ENCODE measurements at places on chromosomes 1 and 21.

DNA sequence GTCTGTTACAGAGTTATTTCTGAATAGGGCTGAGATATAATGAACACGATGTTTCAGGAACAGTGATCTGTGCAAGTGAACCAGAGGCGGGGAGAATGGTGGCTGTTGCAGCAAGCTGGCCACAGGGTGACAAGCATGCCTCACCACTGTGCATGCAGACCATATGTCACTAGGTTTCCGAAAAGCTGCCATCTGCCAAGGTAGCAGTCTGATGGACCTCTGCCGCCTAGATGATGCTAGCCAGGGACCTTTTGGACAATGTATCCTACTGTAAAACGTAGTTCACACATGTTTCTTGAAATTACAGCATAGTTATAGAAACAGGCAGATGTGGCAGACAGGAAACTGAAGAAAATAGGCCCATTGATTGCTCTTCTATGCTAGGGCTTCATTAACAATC, 204.2 kb upstream of the RRP15 start:
- no peak for DNase-seq

DNA sequence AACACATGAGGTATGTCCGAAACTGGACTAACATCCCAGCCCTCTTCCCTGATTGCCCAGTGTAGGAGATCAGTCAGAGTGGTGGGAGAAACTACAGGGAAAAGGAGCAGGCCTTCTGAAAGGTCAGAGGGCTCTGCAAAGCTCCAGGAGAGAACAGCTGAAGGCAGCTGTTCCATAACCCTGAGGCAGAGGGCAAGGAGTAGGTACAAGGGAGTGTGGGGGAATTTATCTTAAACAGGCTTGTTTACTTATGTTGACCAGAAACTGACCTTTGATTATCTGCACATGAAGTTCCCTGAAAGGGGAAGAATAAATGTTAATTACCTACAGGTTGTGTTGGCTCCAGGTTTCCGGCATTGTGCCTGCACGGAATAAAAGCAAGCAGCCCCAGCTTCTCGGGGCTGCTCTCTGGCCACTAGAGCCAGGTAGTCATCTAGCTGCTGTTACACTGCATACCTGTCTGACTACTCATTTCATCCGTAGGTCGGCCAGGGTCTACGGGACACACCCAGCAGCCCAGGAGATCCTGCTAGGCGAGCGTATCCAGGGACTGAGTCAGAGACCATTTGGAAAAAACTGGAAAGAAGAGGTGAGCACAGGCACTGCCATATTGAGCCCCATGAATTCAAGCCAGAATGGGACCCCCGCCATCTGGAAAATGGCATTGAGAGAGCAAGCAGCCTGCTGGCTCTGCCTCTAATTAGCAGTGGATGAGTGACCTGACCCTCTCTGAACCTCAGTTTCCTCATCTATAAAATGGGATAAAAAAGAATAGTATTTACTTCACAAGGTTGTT, 14.9 kb upstream of the PAQR7 start:
- DNase-seq = no peak

DNA sequence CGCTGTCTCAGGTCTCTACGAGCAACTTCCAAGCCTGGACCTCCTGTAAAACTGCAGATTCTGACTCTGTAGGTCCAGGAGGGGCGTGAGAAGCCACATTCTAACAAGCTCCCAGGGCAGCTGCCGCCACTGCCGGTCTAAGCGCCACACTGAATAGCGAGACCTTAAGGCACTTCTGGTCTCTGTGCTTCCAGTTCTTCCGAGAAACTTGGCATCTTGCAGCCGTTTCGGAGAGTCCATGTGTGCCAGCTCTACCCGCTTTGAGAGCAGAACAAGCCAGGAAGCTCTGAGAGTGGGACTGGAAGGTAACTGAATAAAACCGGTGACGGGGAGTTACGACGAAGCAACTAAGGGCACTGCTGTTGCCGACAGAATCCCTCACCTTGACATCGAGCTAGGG, 12.5 kb downstream of the AGT start:
- peak; percentile 68 for DNase-seq

GRCh38 chr21:42779431-42779861, 99.9 kb downstream of the WDR4 start:
- no peak for DNase-seq

GRCh38 chr1:205137901-205138300, 16.1 kb upstream of the RBBP5 start:
- no peak for DNase-seq

DNA sequence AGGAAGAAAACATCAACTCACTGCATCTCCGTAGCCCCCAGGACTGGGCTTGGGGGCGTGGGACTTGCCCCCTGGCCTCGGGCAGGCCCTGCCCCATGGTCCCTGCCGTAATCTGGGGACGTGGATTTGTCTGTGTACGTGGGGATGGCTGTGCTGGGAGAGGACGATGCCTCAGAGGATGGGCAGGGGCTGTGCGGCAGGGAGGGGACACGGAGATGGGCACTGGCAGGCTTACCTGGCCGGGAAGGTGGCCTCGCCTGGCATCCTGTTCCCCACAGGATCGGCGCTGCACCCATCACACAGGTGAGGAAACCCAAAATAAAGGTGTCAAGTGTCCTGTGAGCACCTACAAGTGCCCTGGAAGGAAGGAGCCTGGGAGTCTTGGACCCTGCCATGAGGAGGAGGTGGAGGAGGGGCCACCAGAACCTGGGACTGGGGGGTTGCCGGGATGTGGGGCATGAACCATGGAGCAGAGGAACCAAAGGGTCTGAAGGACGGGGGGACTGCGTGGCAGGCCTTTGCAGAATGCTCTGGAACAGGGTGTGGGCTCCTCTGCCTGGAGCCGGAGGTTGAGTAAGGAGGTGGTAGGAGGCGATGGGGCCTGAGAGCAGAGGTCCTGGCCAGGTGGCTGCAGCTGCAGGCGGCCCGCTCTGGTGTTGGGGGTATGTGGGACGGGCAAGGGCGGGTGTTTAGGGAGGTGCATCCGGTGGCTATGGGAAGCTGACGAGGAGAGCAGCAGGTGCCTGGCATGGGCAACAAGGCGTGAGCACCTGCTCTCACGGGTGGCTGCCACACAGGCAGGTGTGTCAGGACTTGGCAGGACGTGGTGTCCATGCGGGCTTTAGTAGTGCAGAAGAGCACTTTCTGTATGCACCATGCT, 27.8 kb upstream of the LRRC3 start:
- no peak for DNase-seq

Measured in Ammon's horn (tissue), 1 donor.